ENCODE measurements at places on chromosomes 2 and 18. TPM values are rescaled to one million over a fixed set of nuclear protein-coding genes. Genes with fewer than 3 reads are reported as not detected.

GRCh38 chr2:32442020-32442467 lies 85.2 kb downstream of the BIRC6 start:
- H3K4me3 ChIP-seq: no peak overlapping the region
- H3K27me3 ChIP-seq: no peaks in the 10 kb centered on the region
- no peak overlapping the region for H3K27ac ChIP-seq
- DNase-seq: no peak
- no peaks in the 10 kb centered on the region for H3K4me1 ChIP-seq

- H3K27me3 ChIP-seq: no peaks in the 10 kb centered on the region
- no peak overlapping the region for H3K27ac ChIP-seq
- H3K36me3 ChIP-seq: no peaks in the 10 kb centered on the region
- H3K4me3 ChIP-seq: no peak overlapping the region
- H3K4me1 ChIP-seq: peaks cover 100% of the 10 kb centered on the region
- DNase-seq: no peak
Observed at GRCh38 chr2:46329340-46329739, 32.1 kb downstream of the EPAS1 start.

DNA sequence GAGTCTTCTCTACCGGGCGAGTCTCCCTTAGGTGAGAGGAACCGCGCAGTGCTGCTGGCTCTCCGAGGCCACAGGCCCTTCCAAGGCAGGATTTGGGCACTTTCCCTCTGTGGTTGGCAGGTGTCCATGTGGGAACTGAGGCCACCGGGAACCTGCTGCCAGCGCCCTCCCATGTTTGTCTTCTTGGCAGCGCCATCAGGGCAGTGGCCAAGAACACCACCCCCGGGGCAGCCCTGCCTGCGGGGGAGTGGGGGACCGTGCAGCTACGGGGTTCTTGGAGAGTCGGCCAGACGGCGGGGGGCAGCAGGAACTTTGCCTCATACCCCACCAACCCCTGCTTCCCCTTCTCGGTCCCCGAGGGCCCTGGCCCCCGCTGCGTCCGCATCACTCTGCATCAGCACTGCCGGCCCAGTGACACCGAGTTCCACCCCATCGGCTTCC lies 10.0 kb downstream of the CAPN10 start:
- H3K27ac ChIP-seq: no peak overlapping the region
- DNase-seq: peak; percentile 31
- H3K4me1 ChIP-seq: peaks cover 9% of the 10 kb centered on the region
- H3K27me3 ChIP-seq: no peaks in the 10 kb centered on the region
- H3K4me3 ChIP-seq: peak overlapping the region; percentile 58

The SLC4A3 gene
- 6.5 TPM for total RNA-seq

The ZSWIM2 gene
- not detected for total RNA-seq

Data from thoracic aorta (tissue), 2 donors.